ENCODE measurements at places on chromosomes 2 and 18.

- no peak for DNase-seq
Observed at GRCh38 chr2:178418426-178418825, 32.5 kb downstream of the PRKRA start.

DNA sequence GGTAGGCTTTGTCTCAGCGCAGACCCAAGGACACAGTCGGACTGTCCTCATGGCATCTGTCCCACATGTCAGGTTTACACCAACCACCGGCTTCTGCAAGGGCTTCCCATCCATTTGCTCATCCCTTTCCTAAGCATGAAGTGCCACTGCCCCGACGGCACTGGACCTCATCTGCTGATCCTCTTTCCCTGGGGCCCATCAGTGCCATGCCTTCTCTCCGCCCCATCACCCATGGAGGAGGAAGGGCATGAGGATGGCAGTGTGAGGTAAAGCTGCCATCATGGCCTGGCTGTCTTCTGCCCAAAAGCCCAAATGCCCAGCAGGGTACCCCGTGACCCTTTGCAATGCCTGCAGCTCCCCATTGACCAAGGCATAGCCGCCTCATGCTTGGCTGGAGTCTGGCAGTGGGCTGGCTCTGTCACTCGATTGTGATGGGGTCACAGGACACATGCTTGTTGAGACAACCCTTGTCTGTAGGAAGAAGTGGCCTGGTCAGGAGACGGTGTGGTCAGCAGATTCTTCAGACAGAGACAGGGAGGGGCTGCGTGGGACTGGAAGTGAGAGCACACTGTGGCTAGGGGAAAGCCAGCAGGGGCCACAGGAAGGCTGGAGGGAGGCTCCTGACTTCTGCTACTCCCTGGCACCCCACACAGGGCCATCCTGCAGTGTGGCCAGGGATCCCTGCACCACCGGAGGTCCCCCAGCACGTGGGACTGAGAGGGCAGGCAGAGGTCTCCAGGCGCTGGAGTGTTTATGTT, 493.7 kb upstream of the HS6ST1 start:
- no peak for DNase-seq

DNA sequence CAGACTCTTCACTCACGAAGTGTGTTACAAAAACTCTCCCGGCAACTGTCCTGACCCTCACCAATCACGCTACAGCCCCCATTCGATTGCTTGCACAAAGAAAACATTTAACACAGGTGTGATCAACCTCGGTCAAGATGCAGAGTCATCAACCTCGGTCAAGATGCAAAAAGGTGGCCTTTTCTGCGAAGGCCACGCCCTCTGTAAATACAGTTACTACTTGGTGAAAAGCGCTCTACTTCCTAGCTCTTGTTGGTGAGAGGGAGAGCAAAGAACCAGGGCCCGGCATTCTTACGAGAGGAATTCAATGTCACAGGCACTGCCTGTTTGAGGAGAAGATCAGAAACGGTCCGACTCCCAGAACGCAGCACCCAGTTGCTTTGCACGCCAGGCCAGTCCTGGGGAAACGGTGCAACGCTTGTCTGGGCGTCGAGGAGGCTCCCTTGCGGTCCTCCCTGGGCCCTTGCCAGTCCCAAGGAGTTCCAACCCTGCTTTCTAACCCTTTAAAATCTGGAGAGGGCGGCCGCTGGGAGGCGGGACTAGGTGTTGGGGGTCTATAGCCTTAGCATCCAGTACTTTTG, 1.9 kb downstream of the PIEZO2 start:
- DNase-seq: no peak

DNA sequence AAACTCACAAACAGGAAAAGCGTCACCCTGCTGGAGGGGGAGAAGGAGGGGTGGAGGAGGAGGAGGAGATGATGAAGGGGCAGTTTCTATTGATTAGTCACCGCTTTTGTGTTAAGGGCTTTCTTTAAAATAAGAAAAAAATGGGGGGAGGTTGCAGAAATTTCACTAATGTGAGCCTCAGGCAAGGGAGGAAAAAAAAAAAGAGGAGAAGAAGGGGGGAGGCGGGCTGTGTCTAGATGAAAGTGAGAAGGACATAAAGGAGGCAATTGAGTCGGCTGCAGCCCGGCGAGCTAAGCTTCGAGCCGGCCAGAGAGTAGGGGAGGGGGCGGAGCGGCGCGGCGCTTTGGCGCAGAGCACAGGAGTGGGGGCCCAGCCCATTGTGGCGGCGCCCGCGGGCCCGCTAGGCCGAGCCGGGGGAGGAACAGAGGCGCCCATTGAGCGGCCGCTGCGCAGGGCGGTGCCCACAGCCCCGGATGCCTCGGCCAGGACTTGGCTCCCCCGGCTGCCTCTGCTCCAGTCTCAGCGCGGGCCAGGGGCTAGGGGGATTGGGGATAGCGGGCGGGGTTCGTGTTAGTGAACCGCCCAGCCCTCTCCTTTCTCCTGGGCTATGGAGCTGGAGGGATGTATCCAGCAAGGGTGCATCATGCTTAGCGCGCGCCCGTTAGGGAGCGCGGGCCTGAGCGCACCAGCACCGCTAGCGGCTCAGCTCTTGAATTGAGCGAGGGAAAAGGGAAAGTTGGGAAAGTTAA, 7.9 kb downstream of the PAX3 start:
- DNase-seq: peak; percentile 87

DNA sequence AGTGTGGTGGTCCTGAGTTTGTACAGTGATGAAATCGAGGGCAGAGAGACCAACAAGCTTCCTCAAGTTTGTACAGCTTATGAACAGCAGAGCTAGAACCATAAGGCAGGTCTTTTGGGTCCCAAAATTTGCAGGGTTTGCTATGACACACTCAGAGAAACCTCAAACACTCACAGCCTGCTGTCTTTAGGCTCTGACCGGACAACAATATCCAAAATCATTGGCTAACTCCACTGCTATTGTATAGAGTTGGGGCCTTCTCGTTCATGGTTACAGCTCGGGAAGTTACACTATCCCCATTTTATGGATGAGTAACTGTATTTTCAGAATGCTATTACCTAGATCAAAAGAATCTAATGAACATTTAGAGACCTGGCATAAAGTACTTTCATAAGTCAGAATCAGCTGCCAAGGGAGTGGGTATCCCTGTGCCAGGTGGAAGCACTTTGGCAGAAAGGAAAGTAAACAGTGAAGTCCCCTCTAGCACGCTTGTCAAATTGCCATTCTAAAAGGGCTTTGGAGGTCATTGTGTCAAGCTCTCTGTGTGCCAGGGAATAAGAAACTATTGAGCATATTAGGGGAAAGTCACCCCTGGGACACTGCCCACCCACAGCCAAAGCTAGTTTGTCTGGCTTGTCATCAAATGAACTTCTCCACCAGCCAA, 331.8 kb downstream of the ALK start:
- DNase-seq: no peak

- DNase-seq: no peak
Observed at GRCh38 chr2:86323273-86324021, 14.0 kb downstream of the REEP1 start.

GRCh38 chr2:134782792-134783191, 55.6 kb upstream of the ACMSD start:
- no peak for DNase-seq

DNA sequence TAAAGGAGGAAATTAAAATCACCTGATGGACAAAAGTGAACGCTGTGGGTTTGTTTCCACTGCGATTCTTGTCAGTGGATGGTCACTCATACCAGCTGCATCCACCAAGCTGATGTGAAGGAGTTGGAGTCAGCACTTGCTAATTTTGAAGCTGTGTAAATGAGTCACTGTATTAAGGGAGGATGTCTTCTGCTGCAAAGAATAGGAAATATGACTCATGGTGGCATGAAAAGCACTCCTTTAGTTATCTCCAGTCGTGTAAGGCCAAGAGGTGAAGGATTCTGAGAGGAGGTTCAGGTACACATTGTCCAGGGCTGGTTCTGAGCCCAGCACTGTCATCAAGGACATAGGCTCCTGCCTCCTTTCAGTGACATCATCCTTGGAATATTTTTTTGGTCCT, 71.7 kb upstream of the SKOR2 start:
- no peak for DNase-seq

- DNase-seq: no peak
Observed at GRCh38 chr2:94923196-94923595, 52.0 kb downstream of the TEKT4 start.

DNA sequence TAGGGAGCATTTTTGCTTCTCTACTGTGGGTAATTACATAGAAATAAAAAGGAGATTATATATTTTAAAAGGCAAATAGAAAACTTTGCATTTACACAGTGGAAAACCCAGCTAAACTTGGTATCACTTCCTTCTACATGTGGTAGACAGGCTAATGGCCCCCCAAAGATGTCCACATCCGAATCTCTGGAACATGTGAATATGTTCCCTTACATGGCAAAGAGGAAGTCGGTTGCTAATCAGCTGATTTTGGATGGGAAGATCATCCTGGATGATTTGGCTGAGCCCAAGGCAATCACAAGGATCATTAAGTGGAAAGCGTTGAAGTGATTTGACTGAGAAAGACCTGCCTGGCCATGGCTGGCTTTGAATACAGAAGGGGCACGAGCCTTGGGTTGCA, 26.2 kb downstream of the CREG2 start:
- no peak for DNase-seq

- DNase-seq: no peak
Observed at GRCh38 chr18:36187826-36188721, 777 bp downstream of the MOCOS start.

DNA sequence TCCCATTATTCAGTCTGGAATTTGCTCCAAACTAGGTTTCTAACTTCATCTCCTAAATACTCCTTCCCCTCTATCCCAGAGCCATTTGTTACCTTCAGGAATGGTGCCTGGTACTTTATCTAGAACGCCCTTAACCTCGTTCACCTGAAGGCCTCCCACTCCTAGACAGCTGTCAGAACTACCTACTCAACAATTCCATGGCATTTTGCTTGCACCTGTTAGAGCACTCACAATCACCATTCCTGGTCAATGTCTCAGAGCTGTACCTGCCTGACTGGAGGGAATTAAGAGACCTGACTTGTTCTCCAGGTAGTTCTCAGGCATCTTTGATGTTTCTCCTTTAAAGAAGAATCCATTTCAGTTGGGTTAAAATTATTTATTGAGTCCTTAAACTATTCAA, 88.9 kb downstream of the GAREM1 start:
- no peak for DNase-seq

- DNase-seq: no peak
Observed at GRCh38 chr18:76005632-76006208, 489.3 kb downstream of the ZNF516 start.

DNA sequence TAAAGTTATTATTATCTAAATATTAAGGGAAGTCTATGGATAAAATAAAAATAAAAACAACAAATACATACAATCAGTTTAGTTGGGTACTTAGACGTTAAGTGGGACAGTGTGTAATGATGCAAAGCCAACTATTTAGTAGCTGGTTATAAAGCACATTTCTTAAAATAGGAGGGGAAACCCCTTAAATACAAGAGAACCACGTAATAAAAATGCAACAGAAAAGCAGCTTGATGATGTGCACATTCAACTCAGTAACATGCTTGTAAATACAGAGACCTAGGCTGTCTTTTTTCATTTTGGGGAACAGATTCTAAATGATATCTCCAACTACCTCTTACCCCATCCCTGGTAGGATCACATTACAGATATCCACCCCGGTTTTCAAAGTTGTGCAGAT, 134.3 kb upstream of the AQP4 start:
- no peak for DNase-seq

GRCh38 chr2:178241844-178242551, 47.7 kb downstream of the OSBPL6 start:
- DNase-seq: no peak

- DNase-seq: no peak
Observed at GRCh38 chr2:144426981-144427479, 92.9 kb downstream of the ZEB2 start.

DNA sequence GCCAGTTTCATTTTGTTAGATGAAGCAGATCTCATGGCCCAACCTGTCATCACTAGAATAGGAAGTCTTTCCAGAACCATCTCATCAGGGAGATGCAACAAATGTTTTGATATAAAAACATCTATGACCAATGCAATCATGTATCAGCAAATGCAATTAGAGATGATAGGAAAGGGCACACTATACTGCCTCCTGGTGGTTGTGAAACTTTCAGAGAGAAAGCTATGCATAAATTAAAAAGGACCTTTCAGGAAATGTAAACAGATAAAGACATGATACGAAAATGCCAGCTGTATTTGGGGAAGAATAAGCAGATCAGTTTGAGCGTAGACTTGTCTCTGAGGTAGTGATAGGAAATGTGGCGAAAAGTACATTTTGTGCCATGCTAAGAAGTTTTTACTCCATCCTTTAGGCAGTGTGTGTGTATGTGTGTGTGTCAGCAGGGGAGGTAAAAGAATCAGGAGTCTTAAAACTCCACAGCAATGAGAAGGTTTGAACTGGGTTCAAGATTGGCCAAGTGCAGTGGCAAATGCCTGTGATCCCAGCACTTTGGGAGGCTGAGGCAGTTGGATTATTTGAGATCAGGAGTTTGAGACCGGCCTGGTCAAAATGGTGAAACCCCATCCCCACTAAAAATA, 479.3 kb downstream of the CPS1 start:
- DNase-seq: peak; percentile 16

- no peak for DNase-seq
Observed at GRCh38 chr18:55510809-55511208, 77.2 kb downstream of the TCF4 start.

GRCh38 chr2:159497847-159498246, 118.5 kb downstream of the BAZ2B start:
- no peak for DNase-seq

DNA sequence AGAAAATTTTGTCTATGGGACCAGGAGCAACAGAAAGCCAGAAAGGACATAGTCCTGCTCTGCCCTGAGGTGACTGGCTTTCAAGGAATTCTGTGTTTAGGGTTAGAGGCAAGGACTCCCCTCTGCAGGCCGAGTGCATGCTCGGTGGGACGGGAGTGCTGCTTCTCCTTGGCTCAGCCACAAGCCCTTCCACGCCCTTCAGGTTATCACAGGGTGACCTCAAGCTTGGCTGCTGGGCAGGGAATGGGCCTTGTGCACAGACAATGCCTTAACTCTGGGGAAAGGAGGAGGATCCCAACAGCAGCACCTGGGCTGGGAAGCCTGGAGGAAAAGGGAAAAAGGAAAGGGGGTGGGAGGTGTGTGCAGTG, 32.8 kb downstream of the FAM178B start:
- DNase-seq: no peak

- no peak for DNase-seq
Observed at GRCh38 chr18:34709104-34709503, 994 bp upstream of the DTNA start.

DNA sequence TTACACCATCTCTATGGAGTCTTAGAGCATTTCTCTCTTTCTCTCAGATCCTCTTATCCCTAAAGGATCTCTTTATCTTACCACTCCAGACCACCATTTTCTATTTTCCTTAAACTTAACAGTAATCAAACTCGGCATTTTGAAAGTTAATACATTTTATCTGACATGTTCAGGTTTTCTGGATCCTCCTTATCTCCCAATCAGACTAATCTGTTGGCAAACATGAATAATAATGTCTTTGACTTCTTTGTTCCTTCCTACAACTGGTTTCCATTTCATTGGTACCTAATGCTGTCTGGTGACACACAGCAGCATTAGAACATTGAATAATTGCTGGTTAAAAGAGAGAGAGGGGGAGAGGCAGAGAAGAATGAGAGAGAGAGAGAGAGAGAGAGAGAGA, 932.1 kb upstream of the FSHR start:
- no peak for DNase-seq

GRCh38 chr2:238241970-238242369, 2.1 kb upstream of the HES6 start:
- no peak for DNase-seq

GRCh38 chr18:31617031-31617717, 25.5 kb downstream of the TTR start:
- no peak for DNase-seq

Measured in NT2/D1 (cell line).